ENCODE measurements at places on chromosomes 7 and 10.

DNA sequence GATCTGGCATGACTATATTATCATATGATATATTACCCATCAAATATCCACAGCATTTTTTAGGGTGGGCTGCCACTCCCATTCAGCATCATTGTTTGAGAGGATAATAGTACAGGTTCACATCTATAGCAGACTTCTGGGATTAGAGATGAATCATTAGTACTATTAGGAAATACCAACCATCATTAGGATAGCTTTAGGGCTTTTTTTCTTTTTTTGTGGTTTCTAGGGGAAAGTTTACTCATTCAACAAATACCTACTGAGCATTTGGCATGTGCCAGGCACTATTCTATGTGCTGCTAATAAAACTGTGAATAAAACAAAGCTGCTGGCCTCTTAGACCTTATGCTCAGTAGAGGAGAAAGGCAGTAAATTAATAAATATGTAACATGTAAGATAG is 40.6 kb downstream of the NHLRC2 start:
- no peak for DNase-seq

- no peak for DNase-seq
Observed at GRCh38 chr7:1794888-1795542, 124.9 kb downstream of the ELFN1 start.

GRCh38 chr7:142587578-142588191 is 161.6 kb upstream of the PRSS1 start:
- DNase-seq, result no peak

- DNase-seq, result no peak
Observed at GRCh38 chr10:25064401-25064800, 48.0 kb downstream of the THNSL1 start.

DNA sequence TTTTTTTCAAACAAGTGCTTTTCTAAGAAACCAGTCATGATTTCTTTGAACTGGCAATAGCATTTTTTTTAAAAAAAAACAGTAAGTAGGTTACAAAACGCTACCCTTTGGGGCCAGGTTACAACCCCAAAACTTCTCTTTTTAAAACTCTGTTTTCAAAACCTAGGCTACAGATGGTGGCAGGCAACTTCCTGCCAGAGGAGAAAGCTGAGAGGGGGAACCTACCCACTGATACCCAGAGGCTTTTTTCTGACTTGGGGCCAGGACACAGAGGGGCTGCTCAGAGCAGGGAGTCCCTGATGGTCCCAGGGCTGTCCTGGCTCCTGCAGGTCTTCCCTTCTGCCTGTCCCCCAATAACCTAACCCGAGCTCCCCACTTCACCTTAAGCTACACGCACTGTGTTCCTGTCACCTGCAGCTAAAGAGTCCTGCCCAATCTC is 6.9 kb downstream of the STN1 start:
- DNase-seq, result no peak

- DNase-seq, result no peak
Observed at GRCh38 chr10:70283445-70284399, at the start of gene NPFFR1. NPFFR1 (minus strand) TSS chr10:70284004; CDS start chr10:70283676, 328 bp downstream.

DNA sequence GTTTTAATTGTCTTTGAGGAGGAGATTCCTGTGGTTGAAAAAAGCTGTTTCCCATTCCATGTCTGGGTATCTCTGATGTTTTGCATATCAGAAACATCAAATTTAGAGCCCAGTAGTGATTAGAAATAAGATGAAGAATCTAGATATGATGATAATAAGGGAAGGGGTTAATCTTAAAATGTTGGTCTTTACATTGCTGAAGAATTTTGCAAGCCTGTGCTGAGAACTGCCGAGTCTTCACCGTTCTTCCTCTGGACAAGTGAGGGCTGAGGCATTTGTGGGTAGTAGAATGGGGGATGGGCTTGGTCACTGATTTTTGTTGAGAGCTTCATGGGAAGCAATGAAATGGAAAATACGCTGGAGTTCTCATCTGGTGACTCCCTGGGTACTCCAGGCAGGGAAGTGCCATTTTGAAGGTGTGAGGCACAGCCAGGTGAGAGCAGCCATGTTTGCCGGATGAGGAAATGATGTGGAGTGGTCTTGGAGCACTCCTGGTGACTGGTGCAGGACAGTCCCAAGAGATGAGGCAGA is 10.2 kb downstream of the TCF7L2 start:
- DNase-seq, result no peak

DNA sequence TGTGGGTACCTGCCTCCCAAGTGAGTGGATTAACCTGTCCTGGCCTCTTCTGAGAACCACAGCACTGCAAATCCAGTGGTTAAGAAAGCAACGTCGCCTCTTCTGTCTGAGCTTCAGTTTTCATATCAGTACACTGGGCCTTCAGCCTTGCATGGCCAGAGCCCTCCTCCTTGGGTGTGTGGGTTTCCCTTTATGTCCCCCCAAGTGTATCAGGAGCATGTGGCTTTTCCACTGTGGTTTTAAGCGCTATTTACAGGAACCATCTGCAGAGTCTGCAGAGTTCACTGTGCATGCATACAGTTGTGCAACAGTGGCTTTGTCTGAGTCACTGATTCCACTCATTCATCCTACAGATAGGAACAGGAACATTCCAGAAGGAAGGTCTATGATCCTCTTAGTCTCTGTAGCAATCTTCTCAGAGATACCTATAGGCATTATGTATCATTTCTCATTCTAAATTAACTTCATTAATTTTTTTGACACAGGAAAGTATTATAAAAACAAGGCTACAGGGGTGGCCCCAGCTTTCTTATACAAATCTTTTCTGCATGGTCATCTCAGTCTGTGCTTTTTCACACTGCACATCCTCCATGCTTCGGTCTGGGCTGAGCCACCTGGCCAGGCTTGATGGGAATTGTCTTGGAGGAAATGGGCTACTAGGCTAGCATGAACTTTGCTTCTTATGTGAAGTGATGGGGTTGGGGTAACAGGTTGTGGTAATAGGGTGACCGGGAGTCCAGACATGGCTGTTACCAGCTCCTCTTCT is 17.1 kb downstream of the MBL2 start:
- no peak for DNase-seq

GRCh38 chr10:55631071-55631654 is 729.9 kb downstream of the ZWINT start:
- no peak for DNase-seq

DNA sequence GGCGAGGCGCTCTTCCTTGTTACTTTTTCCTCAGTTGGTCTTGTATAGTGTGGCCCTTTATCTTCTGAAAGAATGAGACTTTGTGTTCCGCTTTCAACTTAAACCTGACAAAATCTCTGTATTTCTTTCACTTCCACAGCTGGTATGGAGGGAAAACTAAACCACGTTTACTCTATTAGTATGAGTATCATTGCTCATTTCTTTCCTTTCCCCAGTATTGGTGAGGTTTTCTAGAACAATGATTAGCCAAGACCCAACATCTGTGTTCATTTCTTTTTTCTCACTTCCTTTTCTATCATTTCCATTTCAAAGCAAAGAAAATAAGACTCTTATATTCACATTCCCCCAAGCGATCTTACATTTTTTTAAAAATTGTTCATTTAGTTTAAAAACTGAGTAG is 165.3 kb downstream of the PAXIP1 start:
- no peak for DNase-seq

DNA sequence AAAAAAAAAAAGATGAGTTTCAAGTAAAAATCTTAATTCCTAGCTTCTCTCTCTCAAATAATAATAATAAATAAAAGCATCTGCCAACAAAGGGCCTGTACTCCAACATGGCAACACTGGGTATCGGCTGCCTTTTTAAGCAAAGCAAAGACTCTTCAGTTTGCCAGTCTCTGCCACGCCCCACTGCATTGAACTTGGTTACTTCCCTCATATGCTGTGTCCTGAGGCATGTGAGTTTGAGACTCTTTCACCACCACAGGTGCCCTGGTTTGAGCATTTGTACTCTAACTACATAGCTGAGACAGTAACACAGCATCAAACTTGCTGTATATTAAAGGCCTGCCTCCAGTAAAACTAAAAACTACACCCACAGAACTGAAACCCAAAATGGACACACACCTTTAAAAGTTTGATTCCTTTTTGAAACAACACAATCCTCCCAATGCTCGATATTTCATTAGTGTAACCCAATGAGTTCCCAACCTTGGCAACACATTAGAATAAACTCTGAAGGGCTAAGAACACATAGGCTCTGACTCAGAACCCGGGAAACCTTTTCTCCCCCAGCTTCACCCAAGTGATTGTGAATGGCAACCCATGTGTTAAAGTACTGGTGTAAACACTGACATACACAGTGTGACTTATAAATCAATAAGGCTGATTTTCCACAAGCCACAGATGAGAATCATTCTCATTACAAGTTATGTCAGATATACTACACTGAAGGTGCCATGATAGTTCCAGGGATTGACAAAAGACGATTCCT is 12.0 kb downstream of the JAZF1 start:
- DNase-seq, result no peak

- DNase-seq, result no peak
Observed at GRCh38 chr7:19567011-19567410, 141.8 kb downstream of the POLR1F start.

DNA sequence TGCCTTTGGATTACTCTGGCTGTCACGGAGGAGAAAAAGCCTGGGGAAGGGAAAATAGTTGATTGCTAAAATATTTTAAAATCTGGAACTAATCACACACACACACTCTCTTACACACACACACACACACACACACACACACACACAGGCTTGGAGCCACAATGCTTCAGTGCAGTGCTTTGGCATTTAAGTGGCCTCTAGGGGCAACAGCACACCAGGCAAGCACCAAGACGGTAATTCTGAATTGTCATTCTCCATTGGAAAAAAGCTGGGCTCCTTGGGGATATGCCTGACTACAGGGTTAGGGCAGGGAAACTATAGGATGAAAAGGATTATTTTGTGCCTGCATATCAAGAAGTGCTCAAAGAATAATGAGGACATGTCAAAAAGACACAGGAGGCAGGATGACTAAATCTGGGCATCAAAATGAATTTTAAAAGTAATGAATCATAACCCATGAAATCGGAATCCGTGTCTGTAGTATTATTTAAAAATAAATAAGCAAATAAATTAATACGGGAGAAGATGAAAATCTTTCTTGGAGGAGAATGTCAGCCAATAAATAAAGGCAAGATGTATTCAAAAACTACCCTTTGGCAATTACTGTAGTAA is 30.4 kb upstream of the DDC start:
- no peak for DNase-seq

- DNase-seq, result no peak
Observed at GRCh38 chr7:44965441-44965903, 13.3 kb downstream of the MYO1G start.

DNA sequence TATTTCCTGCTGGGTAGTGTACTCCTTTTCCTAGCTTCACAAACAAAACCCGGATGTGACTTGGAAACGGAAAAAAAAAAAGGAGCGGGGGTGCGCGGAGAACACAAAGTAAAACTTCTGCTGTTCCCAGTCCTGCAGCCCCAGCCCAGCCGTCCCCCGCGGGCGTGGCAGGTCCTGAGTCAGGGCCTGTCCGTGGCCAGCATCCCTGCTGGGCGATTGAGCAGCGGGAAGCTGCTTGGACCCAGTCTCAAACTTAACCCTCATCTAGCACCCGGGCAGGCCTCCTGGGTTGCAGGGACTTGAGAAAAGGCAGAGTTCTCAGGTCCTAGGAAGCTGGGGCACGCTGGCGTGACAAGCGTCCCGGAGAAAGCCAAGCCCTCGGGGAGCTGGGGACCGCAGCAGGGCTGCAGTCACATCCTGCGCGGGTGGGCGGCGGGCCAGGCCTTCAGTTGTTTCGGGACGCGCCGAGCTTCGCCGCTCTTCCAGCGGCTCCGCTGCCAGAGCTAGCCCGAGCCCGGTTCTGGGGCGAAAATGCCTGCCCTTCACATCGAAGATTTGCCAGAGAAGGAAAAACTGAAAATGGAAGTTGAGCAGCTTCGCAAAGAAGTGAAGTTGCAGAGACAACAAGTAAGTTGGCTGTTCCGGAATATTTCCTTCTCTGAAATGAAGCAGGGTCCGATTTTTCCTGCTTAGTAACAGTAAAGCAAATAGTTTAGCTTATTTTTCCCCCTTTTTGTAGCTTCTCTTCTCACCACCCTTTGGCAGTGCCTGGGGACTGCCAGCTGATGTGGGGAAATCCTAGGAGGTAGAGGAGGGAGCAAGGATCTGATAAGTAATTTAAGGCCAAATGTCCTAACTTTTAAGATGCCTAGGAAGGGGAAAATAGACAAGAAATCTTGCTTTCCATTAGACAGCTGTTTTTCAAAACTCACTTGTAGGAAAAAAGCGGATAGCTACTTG is at the start of gene GNG11:
TSS of gene GNG11 (plus strand) at position 129 of the 960 bp plus-strand sequence. CDS start at position 532, 403 bp downstream.
- peak; percentile 35 for DNase-seq

DNA sequence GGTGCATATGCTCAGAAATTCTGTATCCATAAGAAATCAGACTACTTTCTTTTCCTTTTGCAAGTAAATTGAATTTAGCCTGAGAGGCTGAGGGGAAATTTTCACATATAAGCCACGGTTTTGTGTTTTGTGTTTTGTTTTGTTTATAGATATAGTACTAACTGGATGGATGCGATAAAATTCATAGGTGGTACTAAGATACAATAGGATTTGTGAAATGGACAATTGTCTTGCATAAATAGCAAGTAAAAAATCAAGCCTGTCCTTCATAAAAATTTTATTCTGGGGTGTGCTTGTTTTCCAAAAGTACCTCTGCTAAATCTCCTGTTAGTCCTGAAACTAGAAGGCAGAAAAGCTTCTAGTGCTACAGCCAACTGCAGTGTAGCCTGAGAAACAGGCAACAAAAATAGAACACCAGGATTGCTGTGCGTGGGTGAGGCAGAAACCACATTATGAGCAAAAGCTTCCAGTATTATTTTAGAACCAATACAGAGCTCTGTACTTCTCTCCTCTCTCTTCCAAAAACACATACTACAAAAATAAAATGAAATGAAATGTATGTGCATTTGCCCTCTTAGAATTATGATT is 634 bp upstream of the HDAC9 start:
- DNase-seq, result no peak

Measured in GOT3 (cell line).